Chondrocyte (in vitro differentiated cells): ENCODE measurements at places on chromosomes 3 and 15. TPM values are rescaled to one million over a fixed set of nuclear protein-coding genes. Genes with fewer than 3 reads are reported as not detected.

The HIGD2B gene
- not detected in 3 replicates for total RNA-seq

The APEH gene
- 64.5 to 72.0 TPM (median 69.8 TPM) in 3 replicates for total RNA-seq

The CCDC80 gene
- total RNA-seq: 1,151 to 1,607 TPM (median 1,574 TPM) in 3 replicates

The TP63 gene
- 0.46 TPM in 1 of 3 replicates, not detected in the others for total RNA-seq

The GCSAM gene
- not detected in 3 replicates for total RNA-seq

The ACKR2 gene
- 0.41 to 1.2 TPM (median 1.0 TPM) in 3 replicates for total RNA-seq

The CACNA2D3 gene
- not detected in 3 replicates for total RNA-seq
